Activated naive CD4-positive, alpha-beta T cell treated with Interleukin-2 at 50 U/mL for 16 hours (primary cell): ENCODE measurements at places on chromosomes 7 and 10.
A peak's percentile ranks its signal among the peaks of the same experiment; 100 is the strongest.

GRCh38 chr10:123136221-123136805, 543 bp downstream of the HMX3 start:
- DNase-seq = no peak

- DNase-seq = no peak
These were observed 6.5 kb upstream of the CPED1 start for GRCh38 chr7:120981888-120982615.

DNA sequence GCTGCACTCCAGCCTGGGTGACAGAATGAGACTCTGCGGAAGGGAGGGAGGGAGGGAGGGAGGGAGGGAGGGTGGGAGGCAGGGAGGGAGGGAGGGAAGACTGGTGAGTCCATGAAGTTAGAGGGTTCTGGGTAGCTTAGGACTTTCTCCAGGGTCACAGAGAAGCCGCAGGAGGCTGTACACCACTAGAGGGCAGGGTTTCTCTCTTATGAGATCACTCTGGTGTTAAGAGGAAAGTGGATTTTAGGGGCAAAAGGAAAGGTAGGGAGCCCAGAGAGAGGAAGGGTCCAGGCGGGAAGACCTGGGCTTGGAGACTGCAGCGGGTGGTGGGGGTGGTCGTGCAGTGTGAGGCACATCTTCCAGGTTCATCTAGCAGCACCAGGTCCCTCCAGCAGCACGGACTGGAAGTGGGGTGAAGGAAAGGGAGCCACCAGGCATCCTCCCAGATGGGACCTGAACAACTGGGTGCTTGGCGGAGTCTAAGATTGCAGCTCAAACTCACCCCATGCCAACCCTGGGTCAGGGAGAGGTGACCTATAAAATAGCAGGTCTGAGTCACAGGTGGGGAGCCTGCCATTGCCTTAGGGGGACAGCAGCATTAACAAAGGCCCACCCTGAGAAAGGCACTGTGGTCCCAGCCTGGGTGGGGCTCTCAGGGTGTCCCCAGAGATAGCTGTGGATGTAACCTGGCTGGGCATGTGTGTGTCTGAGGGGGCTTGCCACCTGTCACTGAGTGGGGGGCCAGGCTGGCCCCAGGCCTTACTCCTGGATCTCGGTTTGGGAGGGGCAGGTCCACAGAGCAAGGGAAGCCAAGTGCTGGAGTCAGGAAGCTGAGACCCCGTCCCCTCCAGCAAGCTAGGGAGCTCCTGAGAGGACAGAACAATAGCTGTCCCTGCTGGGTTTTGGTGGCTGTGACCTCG, 48.5 kb upstream of the SLC29A3 start:
- DNase-seq = peak; percentile 7

DNA sequence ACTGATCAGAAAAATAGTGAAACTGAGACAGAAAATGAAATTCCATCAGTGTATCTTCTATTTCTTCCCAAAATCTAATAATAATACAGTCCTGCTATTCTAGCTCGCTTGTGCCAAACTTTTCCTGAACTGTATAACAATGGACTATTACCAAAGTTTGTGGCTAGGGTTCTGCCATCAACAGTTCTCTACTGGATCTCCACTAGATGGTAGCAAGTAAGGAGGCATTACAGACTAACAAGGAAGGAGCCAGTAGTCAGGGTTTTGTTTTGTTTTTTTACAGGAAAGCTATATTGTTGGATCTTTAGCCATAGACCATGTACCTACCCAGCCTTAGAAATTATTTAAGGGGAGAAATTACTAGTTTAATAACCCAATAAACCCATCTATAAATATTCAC, 10.8 kb downstream of the MTERF1 start:
- DNase-seq = no peak

DNA sequence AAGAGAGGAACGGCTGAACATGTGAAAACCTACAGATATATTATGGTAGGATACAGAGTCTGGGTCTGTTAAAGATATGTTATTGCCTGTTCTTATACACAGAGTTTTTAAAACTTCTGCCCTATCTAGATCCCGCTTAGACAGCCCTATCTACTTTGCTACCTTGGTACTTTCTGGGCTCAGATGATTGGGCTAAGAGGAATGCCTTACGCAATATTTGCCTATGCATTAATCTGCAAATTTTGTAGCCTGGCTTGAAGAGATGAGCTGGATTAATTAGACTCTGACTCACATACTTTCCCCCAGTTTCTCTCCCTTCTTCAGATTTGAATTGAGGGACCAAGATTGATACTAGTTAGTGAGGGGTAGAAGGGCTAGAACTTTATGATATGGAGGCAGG, 33.6 kb upstream of the A1CF start:
- DNase-seq = no peak

DNA sequence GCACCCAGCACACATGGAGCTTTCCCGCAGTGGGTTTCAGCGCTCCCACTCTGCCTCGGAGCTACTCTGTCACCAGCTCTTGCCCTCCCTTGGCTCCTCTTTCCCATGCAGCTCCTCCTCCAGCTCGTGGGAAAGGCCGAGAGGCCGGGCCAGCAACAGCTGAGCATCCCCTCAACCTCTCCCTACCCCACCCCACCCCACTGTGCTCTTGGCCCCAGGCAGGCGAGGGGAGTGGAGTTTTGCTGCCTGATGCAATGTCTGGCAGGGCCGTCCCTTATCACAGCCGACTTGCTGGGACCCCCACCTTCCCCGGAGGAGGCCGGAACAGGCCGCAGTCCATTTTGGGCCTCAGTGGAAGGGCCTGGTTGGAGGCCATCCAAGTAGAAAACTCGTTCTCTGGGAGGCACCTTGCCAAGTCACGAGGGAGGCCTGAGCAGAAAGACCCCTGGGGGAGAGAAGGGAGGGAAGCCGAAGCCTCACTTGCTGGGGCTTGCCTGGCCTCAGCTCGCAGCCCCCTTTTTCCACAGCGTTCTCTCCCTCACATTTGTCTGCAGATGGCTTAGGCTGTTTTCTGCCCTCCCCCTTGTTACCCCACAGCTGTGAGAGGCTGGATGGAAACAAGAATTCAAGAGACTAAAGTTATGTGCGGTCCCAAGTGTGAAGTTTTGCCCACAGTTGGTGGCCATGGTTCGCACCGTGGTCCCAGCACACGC, 35.3 kb downstream of the CHST3 start:
- DNase-seq = no peak

GRCh38 chr10:69492091-69492745, 41.0 kb downstream of the TSPAN15 start:
- no peak for DNase-seq

- no peak for DNase-seq
These were observed 58.9 kb downstream of the XRCC2 start for GRCh38 chr7:152617056-152617455.

DNA sequence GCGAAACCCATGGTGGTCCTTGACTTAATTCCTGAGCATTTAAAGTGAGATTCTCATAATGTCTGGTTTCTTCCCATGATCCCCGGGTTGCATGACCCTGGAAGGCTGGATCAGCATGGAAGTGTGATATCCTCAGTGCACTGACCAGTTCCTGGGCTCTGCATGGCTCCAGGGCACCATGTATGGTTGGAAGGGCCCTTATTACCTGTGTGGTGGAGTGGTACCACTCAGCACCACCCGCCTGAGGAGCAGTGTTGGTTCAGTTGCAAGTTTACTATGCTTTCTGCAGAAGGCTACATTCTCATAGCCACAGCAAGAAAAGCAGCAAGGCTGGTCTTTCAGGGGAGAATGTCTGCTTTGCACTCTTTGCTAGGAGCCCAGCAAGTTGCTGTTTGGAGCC, 325.7 kb upstream of the MKI67 start:
- DNase-seq = no peak

DNA sequence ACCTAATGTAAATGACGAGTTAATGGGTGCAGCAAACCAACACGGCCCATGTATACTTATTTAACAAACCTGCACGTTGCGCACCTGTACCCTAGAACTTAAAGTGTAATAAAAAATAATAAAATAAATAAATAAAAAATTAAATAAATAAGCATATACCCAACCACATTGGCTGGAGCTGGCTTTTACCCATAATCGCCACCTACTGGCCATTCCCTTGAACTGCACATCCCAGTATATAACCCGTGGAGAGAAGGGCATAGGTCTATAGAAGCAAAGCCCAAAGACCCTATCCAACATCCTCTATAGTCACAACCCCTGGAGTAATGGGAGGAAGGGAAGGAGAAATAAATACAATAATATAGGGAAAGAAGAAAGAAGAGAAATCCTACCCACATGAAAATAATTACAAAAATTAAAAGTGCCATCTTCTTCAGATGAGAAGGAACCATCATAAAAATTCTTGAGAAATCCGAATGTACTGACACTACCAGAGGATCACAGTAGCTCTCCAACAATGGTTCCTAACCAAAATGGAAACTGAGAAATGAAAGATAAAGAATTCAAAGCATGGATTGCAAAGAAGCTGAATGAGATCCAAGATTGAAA, 65.6 kb downstream of the TWIST1 start:
- peak; percentile 28 for DNase-seq

DNA sequence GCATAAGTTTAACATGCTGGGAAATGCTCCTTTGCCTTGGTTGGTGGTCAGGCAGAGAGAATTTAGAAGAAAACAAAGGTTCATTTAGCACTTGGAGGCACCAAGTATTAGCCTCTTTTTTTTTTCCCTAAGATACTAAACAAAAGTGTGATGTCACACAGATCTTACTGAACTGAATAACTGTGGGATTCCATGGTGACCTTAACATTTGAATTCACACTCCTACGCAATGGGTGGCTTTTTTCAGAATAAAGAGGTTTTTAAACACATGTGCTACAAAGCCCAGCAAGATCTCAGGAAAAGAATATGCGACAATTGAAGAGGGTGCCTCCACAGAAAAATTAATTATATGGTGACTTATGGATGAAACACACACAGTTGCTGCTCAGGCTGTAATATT, 133.4 kb upstream of the ABCB5 start:
- DNase-seq = no peak

DNA sequence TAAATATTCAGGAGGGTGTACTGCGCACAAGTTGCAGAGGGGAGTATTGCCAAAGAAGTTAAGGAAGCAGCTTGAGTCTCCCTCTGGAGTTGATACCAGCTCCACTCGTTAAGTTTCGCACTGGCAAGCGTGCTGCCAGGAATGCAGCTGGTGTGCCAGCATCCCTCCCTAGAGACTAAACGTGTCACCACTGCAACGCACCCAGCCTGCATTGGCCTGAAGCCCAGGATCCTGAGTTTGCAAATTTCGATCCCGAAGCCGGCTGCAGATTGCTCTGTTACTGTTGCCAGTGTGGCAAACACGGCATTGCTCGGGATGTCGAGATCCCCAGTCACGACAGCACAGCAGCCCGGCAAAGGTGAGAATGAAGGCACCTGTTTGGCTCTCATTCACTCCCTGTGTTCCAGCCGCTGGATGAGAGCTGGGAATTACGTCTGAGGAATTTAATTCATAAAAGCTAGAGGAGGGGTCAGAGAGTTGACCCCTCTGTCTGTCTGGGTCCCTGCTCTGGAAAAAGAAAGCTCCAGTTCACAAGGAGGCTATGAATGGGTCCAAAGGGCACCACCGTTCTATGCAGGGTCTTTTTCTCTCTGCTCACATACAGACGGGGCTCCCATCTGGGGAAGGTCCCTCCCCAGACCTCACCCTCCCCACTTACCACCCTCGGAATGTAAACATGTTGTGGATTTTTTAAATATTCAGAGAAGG, 61.0 kb downstream of the NRP1 start:
- no peak for DNase-seq

GRCh38 chr10:14491811-14492210, 161.1 kb upstream of the FRMD4A start:
- no peak for DNase-seq

GRCh38 chr10:86954681-86955500, 2.5 kb downstream of the MMRN2 start:
- DNase-seq = no peak

DNA sequence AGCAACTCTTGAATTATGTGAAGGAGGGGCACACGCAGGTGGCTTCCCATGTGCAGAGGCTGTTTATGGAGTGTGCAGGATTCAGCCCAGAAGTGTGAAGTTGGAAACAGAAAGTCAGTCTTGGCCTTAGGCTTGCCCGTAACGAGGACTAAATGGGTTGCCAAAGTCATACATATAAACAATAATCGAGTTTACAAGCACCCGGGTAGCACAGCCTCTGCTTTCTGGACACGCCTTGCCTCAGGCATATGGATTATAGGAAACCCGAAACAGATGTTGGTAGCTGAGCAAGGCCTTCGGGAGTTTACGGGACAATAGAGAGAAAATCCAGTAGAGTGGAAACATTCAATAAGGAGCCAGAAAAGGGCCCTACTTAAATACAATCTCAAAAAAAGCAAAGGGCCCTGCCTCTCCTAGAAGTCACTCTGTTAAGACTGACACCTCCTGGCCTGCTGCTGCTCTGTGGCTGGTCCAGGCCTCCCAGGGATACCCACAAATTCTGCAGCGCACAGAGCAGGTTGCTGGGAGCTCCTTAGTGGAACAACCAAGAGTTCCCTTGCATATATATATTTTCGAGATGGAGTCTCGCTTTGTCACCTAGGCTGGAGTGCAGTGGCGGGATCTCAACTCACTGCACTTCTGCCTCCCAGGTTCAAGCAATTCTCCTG, 48.5 kb downstream of the SMKR1 start:
- DNase-seq = no peak

DNA sequence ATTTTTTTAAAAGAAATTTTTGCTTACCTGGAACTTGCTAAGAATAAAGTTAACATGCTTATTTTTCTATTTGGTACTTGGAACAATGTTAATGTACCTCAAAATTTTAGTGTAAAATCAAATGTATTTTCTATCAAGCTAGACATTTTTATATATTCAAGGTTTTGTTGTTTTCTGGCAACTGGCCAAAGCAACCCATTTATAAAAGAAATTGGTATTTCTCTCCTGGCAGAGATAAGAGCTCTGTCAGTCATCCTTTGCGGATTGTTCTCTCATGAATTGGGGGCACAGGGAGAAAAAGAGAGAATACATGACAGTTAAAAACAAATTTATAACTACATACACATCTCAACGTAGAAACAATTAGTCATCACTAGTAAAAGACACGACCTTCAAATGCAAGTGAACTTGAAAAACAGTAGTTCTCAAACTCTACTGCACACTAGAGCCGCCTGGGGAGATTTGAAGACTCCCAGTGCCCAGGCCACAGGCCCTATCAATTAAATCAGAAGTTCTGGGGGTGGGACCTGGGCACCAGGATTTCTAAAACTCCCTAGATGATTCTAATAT, 152.4 kb upstream of the LAMB4 start:
- DNase-seq = no peak
